ENCODE measurements at places on chromosomes 12 and 14.

DNA sequence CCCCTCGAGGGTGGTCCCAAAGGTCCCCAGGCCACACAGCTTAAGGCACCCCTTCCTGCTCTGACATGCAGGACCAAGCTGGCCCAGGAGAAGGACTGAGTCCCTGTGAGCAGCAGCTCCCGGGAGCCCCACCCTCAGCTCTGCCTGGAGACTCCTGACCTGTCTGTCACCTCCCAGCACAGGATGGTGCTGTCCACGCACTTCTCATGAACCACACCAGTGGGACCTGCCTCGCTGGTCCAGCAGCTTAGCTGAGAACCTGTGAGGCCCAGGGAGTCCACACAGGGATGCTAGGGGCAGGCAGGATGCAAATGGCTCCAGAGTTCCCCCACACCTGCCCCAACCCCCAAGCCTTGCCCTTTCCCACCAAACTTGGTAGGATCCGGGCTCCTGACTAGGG is 27.7 kb downstream of the CCDC85C start:
- DNase-seq: no peak

DNA sequence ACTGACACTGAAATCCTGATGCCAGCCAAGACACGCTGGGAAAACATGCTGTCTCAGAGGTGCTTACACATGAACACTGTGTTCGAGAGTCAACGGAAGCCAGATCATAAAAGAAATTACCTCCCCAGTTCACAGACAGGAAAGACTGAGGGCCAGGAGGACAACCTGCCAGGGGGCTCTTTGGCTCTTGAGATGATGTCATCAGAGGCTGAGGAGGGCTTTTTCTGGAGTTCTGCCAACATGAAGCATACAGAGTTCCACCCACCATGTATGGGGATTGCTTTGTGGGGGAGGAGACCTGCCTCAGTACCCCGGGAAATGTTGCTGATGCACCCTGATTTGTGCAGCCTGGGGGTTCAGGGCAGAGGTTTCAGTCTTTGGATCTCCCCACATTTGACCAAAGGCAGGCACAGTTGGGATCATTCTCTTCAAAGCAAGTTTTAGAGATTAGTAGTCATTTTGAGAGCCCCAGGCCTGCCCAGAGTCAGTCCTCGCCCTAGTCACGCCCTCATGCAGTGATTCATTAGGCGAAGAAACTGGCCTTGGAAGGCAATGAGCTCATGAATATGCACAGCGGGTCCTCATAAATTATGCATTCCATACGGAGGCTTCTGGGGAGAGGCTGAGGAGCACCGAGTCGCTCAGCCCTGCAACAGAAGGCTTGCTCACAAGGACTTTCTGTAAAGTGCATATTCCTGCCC is 34.9 kb upstream of the EML1 start:
- DNase-seq: no peak

DNA sequence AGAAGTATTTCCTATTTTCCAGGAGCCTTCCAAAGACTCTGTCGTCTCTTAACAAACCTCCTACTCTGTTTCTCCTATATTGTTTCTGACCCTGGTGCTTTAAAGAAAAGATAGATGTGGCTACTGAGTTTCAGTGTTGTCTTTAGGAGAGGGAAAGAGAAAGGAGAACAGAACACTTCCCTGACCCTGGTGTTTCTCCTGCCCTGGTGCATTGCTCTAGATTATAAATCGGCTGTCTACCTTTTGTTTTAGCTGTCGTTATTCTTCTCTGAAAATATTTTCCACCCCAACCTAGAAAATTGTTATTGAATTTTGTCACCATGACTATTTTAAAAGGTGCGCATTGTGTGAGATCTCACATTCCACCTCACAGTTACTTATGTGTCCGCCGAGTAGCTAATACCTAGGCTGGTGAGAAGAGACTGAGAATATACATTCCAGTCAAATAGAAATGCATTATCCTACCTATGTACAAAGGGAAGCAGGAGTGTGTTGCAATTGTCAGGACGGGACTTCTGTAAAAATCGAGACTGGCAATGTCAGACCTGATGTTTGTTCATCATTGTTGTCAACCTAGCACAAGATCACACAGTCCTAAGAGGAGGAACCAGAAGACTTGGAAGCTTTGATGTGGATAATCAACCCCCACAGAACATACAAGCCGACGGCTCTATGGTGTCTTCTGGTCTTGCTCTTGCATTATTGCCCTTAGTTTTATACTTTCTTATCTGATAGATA is 108.7 kb upstream of the SLC38A4 start:
- no peak for DNase-seq

DNA sequence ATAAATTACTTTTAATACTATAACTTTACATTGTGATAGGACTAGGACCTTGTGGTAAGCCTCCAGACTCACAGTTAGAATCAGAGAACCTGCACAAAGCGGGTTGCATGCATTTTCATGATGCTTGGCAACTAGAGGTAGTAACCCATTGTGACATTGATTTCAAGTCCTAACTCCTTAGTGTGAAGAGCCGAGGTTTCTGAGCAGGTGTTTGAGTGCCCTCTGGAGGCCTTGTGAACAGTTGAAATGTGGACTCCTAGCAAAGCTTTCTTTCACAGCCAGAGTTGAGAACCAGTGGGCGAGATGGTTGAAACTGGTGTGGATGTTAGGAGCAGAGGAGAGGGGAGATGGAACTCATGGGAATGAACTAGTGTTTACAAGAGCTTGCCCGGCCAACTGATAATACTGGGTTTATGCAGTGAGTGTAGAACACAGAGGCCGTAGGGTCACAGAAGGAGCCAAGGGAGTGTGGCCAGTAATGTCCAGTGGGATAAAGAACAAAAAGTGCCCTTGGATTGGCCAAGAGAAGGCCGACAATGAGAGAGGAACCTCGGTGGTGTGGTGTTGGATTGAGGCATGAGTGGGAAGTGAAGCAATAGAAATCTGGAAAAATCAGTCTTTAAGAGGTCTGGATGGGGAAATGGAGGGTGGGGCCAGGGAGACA is 10.9 kb downstream of the ZNF664 start:
- peak; percentile 40 for DNase-seq

- no peak for DNase-seq
Observed at GRCh38 chr12:3602488-3602887, 111.5 kb downstream of the PRMT8 start.

DNA sequence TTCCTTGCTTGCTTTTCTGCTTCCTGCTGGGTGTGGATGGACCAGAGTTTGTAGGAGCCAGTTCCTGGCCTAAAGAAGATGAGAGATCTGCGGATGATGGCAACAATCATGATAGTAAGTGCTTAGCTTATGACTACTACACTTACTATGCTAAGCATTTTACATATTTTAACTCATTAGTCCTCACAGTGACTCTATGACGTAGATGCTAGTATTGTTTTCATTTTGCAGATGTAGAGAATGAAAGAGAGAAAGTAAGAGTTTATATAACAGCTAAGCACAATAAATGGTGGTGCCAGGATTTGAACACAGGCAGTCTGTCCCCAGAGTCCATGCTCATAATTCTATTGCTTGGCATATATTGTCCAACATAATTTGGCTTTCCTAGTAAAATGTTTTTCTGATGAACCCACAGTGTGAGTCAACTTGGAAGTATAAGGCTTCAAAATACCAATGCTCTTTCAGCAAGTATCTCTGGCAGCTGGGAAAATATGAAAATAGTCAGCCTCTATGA is 363.2 kb upstream of the DDHD1 start:
- DNase-seq: no peak

DNA sequence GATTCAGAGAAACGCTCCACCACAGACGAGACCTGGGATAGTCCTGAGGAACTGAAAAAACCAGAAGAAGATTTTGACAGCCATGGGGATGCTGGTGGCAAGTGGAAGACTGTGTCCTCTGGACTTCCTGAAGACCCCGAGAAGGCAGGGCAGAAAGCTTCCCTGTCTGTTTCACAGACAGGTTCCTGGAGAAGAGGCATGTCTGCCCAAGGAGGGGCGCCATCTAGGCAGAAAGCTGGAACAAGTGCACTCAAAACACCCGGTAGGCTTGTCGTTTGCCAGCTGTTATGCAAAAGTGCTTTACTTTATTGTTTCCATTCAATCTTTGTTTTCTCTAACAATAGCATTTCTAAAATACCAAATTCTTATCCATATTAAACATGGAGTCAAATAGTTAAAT is 287.3 kb downstream of the NAV3 start:
- DNase-seq: no peak

GRCh38 chr12:49518914-49519573 is 19.8 kb upstream of the KCNH3 start:
- no peak for DNase-seq
